ENCODE measurements at places on chromosomes 5 and 9.

DNA sequence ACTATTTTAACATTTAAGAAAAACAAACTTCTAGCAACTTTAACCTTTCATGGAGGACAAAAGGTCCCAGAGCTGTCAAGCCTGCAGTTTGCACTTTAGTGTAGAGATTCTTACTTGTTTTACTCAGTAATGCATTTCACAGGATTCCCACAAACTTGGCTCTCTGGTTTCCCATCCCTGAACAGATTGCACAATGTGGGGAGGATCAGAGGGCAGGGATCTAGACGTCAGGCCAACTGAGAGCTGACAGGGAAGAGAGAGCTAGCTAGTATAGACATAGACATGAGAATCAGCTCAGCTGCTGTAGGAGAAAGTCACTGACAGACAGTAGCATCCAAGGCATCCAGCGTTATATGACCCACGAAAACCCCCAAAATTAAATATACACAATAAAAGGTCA lies 20.9 kb upstream of the BNIP1 start:
- DNase-seq: no peak

- DNase-seq: no peak
Observed at GRCh38 chr9:106717686-106718085, 145.3 kb upstream of the ZNF462 start.

DNA sequence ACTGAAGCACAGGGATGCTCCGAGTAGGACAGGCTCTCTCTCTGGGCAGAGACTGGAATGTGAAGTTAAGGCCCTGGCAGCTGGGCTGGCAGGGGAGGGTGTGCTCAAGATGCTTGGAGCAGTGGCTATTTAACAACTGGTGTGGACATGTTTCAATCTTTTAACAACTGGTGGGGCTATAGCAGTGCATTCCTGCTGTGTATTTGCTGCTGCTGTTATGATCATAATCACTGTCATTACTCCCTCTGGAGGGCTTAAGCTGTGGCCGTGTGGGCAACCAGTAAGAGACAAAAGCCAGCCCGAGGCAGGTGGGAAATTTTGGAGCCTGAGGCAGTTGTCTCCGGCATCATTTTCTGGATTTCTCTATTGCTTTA lies 33.3 kb upstream of the PTGS1 start:
- DNase-seq: no peak

- no peak for DNase-seq
Observed at GRCh38 chr5:132099076-132099748, 25.6 kb downstream of the CSF2 start.

GRCh38 chr5:176890455-176891330 lies 8.5 kb downstream of the HK3 start:
- DNase-seq: no peak

GRCh38 chr5:16108418-16108817 lies 71.2 kb downstream of the MARCHF11 start:
- DNase-seq: no peak

DNA sequence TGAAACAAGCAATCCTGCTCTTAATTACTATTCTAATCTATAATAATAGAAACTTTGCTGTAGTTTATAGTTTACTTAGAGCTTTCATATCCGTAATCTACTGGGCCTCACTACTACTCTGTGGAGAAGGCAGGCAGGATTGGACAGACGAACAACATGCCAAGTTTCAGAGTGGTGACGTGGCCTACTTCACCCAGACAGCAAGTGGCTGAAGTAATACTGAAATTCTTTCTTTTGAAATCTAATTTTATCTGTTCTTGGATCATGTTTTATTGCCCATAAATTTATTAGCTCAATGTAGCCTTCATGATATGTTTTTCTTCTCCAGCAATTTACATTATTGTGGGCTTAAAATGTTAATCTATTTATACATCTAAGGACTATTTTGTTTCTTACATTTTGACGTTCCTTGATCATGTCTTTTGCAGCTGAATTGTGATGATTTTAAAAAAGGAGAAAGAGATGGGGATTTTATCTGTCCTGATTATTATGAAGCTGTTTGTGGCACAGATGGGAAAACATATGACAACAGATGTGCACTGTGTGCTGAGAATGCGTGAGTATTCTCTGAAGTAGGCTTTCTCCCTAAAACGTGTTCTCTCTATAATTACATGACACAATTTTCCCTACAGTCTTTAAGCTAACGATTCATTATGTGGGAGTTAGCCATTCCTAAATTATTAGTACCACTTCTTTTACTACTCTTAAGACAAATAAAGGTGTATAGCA lies 22.4 kb downstream of the SPINK5 start:
- no peak for DNase-seq

DNA sequence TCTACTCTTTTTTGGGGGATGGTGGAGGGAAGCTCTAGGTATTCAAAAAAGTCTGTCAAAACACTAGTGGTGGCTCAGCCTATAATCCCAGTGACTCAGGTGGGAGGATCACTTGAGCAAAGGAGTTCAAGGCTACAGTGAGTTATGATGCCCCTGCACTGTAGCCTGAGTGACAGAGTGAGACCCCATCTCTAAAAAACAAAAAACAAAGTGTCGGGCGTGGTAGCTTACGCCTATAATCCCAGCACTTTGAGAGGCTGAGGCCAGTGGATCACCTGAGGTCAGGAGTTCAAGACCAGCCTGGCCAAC lies 15.8 kb upstream of the SLC35D2 start:
- DNase-seq: no peak

GRCh38 chr5:125476901-125477585 lies 730.6 kb upstream of the ZNF608 start:
- DNase-seq: no peak

All from liver (tissue), 10 donors.